ENCODE measurements at places on chromosomes 7 and 10.
A peak's percentile ranks its signal among the peaks of the same experiment; 100 is the strongest.

GRCh38 chr7:116443646-116444045 lies 55.9 kb upstream of the CAV2 start:
- no peak for DNase-seq

- DNase-seq, result no peak
These were observed 22.5 kb downstream of the ORC5 start for GRCh38 chr7:104185346-104185745.

- peak; percentile 63 for DNase-seq
These were observed 1.3 kb downstream of the CYTH3 start for GRCh38 chr7:6271060-6271658.

GRCh38 chr7:98294798-98295382 lies 13.4 kb downstream of the BRI3 start:
- DNase-seq, result peak; percentile 37

GRCh38 chr10:67452892-67453291 lies 243.1 kb downstream of the CTNNA3 start:
- DNase-seq, result no peak

- DNase-seq, result no peak
These were observed 7.9 kb downstream of the ESYT2 start for GRCh38 chr7:158821171-158822031.

DNA sequence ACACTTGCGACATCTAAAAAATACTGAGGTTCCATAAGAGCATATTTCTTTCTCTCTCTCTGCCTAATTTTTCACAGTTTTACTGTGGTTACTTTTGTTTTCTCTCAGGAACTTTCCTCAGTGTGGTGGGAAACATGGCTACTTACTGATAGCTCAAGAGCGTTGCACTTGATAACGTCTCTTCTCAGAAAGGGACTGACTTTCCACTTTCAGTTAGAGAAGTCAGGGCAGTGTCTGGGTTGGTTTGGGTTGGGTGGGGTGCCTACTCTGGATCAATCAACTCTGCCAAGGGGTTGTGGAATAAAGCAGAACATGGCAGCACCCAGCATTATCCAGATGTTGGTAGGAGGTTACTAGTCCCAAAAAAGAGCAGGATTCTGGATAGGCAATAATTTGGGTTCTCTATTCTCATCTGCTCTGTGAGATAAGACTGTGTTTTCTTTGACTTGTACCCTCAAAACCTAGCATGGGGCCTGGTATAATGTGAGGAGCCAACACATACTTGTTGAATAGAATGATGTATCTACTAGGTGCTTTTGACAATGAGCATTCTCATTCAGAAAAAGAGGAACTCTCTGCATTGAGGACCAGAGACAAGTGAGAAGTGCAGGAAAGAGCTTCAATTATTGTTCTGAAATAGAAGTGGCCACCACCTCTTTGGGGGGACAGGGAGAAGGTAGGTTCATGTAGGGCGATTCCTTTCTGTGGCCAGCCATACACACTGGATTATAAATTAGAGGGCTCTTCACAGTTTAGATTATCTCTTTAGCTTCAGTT lies 315.7 kb downstream of the REEP3 start:
- DNase-seq, result no peak

DNA sequence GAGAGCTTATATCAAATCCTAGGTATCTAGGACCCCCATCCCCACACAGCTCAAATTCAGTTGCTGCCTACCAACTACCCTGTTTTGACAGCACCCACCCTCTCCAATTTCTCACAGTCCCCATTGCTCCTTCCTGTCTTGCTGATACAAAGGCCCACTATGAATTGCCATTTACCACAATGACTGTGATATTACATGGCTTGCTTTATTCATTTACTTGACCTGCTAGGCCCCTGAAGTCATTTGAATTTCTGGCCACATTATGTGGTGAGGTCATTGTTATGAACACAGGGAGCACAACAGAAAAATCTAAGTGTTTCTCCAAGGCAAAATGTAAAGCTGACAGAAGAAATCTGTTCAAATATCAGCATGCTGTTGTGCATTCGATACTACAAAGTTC lies 101.4 kb downstream of the PPP1R17 start:
- DNase-seq, result no peak

DNA sequence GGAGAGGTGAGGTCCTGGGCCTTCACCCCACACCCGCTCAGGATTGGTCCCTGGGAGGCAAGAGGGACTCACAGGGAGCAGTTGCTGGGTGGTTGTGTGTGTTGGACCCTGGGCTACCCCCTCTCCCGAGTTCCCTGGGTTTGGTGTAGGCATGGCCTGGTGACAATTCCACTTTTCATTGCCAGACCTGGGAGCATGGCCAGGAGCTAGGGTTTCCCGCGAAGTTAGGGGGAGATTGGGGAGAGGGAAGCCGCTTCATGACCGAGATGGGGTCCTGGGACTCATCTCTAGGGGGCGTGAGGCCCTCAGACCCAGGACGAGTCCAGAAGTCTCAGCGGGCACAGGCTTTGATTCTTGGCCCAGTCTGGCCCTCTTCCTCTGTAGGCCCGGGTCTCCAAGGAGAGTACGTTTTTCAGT lies 606 bp downstream of the PALD1 start:
- no peak for DNase-seq

DNA sequence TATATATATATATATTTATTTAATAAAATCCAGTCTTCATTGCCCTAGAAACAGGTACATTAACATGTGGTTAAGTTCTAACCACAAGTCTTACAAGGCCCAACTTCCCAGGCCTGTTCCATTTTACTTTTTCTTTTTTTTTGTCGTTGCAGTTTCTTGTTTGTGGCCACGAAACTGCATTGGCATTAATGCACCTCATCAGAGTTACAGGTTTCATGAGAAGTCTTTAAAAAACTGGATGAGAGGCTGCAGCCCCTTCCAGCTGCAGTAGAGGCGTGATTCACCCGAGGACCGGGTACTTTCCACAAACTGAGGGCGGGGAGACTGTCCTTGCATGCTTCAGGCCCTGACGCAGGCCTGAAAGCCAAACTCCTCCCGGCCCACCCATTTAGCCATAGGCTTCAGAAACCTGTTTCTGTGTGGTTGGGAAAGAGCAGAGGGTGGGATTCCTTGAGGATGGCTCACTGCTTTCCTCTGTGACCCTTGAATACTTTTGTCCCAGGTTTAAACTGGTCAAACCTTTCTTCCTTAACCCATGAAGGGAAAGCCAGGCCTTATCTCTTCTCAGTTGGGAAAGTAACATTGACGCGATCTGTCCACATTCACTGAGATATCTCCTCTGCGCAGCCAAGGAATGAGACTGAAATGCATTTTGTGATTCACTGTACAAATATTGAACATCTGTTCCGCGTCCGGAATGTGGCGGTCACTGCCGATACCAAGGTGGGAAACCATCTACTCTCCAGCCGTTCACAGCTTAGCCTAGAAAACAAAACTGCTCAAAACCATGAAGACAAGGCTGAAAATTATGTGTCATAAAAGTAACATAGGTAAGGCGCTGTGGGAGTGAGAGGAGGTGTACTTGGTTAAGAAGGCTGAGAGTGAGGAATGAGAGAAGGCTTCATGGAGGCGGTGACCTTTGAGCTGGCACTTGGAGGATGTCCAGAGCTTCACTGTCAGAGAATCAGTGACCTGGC lies 311.7 kb downstream of the GATA3 start:
- no peak for DNase-seq

DNA sequence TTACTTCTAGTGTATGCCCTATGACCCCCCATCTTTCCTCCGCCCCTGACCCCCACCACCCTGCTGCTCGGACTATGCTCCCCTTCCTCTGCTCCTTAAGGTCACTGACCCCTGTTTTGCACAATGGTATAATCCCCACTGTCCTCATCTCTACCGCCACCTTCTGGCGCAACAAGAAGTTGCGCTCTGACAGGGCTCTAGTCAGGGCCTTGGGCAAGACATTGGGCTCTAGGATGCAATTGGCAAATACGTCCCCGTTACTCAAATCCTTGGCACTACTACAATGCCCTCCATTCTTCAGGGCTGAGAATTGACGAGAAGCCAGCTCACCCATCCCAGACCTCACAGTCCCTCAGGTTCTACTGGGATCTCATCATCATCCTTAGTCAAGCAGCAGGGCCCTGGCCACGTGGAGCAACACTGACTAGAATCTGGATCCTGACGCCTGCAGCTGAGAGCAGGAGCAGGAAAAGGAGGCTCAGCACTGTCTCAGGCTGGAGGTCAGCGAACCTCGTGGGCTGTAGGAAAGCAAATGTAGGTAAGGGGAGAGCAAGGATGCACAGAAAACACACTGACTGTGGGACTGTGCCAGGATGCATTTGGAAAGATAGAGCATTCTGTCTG lies 10.6 kb downstream of the LRIT2 start:
- no peak for DNase-seq

DNA sequence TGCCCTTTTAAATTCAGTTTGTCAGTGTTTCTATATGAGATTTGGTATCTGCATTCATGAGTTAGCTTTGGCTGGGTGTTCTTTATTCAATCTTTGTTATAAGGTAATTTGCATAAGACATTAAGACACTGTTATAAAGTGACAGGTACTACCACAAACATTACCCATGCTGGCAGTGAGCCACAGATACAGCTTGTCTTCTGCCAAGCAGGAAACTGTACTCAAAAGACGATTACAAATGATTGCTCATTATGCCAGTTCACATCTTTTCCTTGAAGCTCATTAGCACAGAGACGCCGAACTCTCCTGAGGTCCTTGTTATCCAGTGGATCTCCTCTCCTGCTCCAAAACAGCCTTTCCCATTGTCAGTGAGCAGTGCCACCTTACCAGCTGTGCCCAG lies 30.4 kb downstream of the AMPH start:
- no peak for DNase-seq

GRCh38 chr7:125136341-125136740 lies 206.7 kb upstream of the POT1 start:
- DNase-seq, result no peak

DNA sequence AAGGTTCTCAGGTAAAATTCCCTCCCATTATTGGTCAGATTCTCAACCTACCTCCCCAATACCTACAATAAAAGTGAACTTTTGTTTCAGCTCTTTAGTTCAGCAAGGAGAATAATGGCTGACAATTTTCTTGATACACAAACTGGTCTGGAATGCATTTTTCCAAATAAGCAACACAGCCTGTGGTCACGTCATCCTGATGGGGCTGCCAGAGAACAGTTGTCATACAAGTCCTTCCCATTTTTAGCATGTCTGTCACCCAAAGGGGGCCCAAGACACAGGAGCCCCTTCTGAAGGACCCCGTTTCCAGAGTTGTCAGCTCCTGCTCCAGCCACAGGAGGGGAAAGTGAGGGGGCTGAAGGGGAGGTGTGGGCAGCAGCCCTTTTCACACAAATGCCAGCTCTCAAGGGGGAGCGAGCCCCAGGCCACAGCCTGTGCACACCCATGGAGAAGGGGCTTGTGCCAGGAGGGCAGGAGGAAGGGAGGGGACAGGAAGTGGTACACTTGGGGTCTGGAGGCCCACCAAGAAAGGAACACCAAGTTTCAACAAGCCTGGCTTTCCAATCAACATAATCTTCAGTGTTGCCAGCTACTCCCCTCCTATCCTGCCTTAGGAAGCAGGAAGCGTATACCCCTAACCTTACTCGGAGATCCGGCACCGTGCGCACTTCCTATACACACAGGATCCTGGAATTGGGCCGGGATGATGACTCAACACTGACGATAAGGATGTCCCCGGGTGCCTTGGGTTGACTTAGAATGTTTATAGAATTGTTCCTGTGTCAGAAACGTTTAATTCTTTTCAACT lies 43.4 kb upstream of the PDLIM1 start:
- no peak for DNase-seq

DNA sequence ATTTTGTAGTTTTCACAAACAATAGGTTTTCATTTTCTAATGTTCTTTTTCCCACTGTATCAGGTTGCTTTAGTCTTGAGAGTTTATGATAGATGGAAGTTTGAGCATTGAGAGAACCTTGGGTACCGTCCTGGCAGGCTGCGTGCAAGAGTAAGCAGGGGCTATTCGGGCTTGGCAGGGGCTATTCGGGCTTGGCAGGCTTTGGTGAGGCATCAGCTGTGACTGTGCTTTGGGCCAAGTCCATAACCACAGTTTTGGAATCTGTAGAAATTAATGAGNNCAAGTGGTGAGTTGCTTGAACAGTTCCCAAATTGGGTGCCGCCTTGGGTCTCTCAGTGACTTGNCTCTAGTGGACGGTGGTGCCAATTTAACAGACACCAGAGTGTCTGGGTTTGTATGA lies 424.6 kb downstream of the PAXIP1 start:
- no peak for DNase-seq
